ENCODE measurements at places on chromosomes 3 and 15.
A peak's percentile ranks its signal among the peaks of the same experiment; 100 is the strongest.

DNA sequence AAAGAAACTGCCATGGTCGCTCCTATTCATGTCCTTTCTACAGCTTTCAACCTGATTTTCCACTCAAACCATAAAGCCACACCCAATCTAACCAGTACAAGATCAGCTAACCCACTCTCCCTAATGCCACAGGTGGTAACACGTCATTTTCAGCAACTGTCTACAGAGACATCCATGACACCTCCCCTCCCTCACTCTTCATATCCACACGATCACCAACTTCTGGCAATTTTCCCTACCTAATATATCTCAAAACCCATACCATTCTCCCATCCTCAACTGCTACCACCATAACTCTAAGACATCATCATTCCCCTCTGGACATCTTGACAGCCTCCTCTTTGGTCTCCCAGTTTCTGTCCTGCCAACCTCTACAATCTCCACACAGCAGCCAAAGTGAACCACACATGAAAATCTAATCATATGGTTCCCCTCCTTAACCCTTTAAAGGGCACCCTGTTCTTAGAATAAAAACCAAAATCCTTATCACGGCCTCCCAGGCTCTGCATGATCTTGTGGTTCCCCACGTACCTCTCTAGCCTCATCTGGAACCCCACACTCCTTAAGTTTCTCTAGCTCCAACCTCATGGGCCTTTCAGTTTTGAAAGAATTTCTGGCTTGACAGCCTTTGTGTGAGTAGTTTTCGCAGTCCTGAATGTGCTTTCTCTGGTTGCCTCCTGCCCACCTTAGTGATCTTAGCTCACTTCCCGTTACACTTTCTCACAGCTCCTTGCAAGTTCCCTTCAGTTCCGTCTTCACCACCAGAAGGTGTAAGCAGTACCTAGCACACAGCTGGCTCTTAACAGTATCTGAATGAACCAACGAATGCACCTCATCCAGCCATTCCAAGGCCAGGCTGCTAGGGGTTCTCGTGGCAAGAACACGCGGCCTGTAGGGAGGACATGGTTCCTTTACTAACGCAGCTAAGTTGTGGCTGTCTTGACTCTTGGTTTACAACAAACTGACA, 33.4 kb downstream of the SPINK8 start:
- DNase-seq = peak; percentile 19

DNA sequence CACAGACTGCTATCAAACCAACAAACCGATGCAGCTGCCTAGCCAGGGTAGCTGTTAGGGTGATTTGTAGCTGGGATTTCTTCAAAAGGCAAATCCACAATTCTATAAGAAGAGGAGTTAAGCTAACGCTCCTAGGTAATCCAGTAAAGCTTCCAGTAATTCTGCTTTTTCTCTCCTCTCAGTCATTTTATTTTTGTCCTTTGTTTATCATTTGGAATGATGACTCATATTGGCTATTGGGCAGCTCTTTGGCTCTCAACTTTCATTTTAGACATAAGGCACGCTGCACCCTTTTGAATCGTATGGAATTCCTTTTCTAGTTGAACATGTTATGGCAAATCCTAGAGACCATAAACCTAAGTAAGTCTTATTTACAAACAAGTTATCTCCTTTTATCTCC, 53.2 kb upstream of the PPARG start:
- DNase-seq = peak; percentile 57

DNA sequence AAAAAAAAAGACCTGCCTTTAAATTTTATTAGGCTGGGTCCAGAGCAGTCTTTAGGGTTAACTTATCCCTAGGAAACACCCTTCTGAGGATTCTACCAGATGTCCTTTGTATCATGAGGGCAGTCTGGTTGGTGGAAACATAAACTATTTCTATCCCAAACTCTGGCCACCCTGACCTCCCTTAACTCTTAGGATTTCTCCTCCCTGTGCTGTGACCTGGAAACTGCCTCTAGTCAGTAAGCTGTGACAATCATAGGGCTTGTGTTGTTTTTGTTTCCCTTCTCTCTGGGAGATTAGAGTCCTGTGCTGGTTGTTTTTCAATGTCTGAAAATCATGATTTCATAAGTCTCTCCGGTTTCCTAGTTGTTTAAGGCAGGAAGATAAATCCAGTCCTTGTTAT, 78.1 kb downstream of the TNFAIP8L3 start:
- no peak for DNase-seq

GRCh38 chr15:69666441-69666882, 213.8 kb downstream of the RPLP1 start:
- no peak for DNase-seq

DNA sequence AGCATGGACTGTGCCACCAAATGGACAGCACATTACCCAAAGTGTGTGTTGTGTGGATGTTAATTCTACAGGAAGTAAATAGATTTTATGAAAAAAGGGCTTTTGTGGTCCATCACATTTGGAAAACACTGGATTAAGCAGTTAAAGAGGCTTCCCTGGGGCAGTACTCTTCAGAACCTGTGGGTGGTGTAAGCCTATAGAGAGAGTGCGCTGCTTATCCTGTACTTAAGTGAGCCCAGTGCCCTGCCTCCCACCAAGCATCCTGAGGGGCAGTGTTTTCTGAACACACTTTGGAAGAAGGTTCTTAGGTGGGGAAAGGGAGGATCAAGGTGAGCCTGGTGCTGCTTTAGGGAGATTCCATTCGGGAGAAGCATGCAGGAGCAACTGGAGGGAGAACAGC, 10.9 kb downstream of the TTLL3 start:
- peak; percentile 60 for DNase-seq

DNA sequence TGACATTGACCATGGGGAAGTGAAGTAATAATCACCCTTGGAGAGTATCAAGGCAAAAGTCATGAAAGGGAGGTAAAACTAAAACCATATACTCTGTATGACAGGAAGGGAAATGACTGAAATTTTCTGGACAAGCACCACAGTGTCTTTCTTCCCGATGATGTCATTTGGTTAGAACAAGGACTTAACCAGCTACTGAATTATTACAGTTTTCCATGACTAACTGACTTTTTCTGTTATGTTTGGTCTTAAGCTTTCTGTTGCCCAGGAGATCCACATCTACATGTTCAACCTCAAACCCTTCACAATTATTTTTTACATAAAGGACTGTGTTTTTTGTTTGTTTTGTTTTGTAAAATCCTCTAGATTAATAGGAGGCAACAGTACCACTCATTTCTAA, 191.9 kb upstream of the IL12A start:
- DNase-seq = peak; percentile 79

- no peak for DNase-seq
These were observed 238.4 kb upstream of the TBC1D5 start for GRCh38 chr3:17980863-17981262.

DNA sequence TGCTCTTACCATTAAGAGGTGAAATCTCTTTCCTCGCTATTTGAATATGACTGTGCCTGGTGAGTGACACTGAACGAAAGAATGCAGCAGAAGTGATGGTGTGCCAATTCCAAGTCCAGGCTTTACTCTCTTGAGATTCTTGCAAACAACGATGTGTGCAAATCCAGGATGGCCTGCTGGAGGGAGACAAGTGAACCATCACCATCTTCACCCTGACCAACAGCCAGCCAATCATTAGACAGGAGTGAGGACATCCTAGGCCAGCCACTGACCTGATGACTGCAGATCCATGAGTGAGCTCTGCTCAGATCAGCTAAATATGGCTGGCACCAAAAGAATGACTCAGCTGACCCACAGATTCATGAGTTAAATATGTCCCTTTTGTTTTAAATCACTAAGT, 878.0 kb downstream of the PDCD6IP start:
- no peak for DNase-seq

GRCh38 chr3:130539005-130539404, 22.0 kb downstream of the COL6A6 start:
- peak; percentile 55 for DNase-seq

GRCh38 chr15:56261854-56262509, 18.3 kb upstream of the RFX7 start:
- DNase-seq = peak; percentile 10

DNA sequence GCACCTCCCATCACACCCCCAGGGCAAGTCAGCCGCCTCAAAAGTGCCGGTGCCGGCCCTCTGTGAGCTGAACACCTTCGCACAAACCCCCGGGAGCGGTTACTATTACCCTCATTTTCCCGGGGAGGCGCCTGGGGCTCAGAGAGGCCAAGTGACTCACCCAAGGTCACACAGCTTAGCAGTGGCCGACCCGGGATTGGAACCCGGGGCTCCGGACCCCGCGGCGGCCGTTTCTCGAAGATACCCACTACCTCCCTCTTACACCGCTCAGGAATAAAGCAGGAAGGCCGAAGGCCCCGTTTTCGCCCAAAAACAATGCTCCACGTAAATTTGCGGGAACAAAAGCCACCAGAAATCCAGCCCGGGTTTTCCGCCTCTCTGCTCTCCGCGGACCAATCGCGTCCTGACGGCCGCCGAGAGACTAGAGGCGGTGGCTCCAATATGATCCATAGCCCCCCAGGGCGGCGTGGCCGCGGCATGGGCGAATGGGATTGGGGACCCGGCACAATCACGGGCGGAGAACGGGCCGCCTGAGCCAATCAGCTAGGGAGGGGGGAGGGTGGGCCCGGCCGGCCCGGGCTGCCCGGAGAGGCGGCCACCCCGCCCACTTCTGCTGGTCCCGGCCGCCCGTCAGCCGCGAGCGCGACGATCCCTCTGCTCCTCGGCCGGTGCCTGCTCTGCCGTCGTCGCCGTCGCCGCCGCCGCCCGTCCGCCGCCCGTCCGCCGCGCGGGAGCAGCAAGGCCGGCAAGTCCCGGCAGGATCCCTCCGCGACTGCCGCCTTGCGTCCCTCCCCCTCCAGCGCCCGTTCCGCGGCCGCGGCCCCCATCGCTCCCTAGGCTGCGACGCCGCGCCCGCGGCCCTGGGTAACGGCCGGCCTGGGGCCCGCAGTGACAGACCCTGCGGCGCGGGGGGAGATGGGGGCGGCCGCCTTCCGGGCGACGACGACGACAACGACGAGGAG, 177.0 kb downstream of the OR4M2 start:
- DNase-seq = no peak

GRCh38 chr15:37425541-37425940, 325.2 kb upstream of the MEIS2 start:
- DNase-seq = peak; percentile 39

DNA sequence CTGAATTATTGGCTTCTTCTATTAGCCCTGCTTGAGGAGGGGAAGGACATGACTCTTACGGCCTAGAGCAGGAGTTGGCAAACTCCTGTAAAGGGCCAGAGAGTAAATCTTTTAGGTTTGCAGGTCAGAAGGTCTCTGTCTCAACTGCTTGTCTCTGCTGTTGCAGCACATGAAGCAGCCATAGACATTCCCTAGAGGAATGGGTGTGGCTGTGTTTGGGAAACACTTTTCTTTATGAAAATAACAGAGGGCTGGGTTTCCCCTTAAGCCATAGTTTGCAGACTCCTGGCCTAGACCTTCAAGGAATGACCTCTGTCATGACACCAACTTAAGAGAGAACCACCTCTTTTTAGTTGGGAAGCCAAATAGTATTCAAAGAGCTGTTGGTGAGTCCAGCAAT, 10.3 kb downstream of the TRAK1 start:
- no peak for DNase-seq

DNA sequence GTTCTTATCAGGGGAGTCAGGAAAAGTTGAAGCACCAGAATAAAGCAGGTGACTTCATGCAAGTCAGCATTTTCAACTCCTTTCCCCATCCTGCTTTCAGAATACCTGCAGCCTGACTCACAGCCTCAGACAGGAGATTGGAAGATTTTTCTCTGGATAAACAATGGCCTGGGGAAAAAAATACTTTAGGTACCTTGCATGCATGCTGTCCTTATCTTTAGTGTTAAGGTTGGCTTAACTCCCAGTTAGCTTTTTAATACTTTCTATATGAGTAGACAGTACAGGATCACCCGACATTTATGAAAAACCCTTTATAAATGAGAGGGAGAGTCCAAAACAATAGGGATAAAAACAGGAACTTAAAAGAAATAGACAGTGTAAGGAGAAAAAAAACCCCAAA, 53.6 kb downstream of the PAK2 start:
- peak; percentile 95 for DNase-seq
